OCI-M1 (cell line): ENCODE measurements at places on chromosomes 13 and 19.

- DNase-seq: peak; percentile 5
These were observed 172.9 kb downstream of the UGGT2 start for GRCh38 chr13:95880331-95880730.

GRCh38 chr13:41891119-41891518 is 69.8 kb downstream of the VWA8 start:
- DNase-seq: no peak

- no peak for DNase-seq
These were observed 23.0 kb upstream of the MYO16 start for GRCh38 chr13:108606424-108606823.

DNA sequence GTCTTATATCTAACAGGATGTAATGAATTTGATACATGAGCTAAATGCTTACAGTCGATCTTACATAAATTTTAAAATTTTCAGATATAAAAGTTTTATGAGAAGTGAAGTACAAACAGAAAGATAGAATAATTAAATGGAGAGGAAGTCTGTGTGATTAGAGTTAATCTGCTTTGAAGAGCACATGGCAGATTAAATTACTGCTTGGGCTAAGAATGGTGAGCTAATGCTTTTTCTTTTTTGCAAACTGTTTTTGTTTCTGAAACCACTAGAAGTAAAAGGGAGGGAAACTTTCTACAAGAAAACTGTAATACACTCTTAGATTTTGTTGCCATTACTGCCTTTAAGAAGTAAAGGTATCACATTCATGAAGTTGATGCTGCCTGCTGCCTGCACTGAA is 96.3 kb upstream of the SPRY2 start:
- DNase-seq: no peak

DNA sequence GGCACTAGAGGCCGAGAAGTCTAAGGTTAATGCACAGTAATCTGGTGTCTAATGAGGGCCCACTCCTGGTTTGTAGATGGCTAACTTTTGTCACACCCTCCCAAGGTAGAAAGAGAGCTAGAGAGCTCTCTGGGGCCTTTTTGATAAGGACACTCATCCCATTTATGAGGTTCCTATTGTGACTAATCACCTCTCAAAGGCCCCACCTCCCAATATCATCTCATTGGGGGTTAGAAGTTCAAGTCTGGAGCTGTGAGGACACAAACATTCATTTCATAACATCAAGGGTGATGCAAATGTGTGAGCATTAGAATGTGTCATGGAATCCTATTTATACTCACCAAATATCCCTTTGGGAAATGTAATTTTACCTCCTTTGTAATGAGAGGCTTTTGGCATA is 79.2 kb upstream of the SLC10A2 start:
- no peak for DNase-seq

DNA sequence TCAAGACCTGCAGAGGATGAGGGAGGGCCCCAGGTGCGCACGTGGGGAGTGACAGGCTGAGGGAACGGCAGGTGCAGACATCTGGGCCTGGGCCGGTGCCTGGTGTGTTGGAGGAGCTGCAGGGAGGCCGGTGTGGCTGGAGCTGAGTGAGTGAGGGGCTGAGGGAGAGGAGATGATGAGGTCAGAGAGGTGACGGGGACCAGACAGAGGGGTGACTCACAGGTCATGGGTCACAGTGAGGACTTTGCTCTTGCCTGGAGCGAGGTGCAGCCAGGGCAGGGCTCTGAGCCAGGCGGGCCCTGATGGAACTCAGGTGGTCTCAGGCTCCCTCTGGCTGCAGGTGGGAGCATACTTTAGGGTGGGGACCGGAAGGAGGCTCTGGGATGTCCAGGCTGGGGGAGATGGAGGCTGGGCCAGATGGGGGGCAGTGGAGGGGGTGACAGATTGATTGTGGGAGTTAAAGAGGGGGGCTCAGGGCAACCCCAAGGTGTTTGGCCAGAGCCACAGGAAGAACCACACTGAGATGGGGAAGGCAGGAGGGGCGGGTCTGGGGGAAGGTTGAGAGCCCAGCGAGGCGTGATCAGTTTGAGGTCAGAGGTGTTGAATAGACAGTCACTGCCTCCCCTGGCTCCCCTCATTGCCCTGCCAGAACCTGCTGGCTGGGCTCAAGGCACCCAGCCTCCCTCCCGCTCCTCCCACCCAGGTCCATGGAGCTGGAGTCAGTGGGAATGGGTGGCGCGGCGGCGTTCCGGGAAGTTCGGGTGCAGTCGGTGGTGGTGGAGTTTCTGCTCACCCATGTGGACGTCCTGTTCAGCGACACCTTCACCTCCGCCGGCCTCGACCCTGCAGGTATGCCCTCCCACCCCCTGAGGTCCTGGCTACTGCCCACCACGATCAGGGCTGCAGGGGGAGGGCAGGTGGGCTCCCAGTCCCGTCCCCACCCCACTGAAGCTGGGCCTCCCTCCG is 8.4 kb downstream of the ARHGAP33 start:
- DNase-seq: no peak

GRCh38 chr19:34316741-34317301 is 48.2 kb upstream of the GPI start:
- DNase-seq: no peak

- DNase-seq: no peak
These were observed 193.5 kb downstream of the PCDH17 start for GRCh38 chr13:57825066-57825465.

GRCh38 chr19:3515891-3516422 is 9.8 kb downstream of the FZR1 start:
- no peak for DNase-seq

GRCh38 chr13:65532231-65532630 is 1697.9 kb downstream of the PCDH9 start:
- DNase-seq: no peak

DNA sequence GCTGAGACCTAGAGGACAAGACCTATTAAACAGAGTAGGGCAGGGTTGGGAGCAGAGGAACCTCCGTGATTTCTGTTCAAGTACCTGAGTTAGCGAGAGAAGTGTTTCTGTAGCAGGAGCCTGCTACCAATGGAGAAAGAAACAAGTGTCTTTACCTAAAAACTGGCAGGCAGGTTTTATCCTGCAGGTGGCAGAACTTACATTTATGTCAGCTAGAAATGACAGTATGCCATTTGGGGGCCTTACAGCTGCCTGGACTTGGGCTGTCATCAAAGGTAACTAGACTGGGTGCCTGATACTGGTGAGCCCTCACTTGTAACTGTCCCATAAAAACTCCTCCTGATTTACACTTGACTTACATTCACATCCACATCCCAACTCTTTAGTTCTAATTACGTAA is 185.3 kb upstream of the MIR17HG start:
- DNase-seq: peak; percentile 45

DNA sequence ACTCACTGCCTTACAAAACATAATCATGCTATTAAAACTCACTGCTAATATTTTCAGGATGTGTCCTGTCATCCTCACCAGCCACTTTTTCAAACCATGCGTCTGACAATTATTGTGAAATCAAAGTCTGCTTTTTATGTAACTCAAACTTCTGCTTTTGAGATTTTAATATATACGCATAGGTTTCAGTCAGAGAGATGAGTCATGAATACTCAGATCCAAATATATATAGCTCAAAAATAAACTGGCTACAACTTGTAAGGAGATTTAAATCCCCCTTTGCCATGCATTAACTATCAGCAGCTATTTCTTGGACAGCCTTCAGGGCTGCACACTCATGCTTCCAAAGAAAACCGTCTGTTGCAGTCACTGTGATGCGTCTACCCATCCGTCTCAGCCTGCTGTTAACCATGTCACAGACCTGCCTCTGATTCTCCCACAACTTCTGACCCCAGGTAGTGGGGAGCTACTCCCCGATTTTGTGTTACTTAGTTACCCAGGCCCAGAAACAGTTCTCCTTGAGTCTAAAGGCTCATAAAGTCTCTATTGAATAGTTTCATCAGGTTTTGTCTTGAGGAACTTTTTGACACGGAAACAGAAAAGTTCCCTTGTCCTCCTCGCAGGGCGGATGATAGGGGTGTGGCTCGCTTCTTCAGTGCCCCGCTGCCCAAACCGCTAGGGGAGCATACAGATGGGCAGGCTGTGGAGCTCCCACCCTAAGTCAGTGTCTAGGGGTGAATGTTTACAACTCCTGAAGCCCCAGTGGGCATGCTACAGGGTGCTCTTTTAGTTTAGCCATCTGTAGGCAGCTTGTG is 33.8 kb upstream of the SGCG start:
- peak; percentile 52 for DNase-seq

GRCh38 chr19:58229255-58229639 is 533 bp downstream of the ZNF544 start:
- peak; percentile 81 for DNase-seq

DNA sequence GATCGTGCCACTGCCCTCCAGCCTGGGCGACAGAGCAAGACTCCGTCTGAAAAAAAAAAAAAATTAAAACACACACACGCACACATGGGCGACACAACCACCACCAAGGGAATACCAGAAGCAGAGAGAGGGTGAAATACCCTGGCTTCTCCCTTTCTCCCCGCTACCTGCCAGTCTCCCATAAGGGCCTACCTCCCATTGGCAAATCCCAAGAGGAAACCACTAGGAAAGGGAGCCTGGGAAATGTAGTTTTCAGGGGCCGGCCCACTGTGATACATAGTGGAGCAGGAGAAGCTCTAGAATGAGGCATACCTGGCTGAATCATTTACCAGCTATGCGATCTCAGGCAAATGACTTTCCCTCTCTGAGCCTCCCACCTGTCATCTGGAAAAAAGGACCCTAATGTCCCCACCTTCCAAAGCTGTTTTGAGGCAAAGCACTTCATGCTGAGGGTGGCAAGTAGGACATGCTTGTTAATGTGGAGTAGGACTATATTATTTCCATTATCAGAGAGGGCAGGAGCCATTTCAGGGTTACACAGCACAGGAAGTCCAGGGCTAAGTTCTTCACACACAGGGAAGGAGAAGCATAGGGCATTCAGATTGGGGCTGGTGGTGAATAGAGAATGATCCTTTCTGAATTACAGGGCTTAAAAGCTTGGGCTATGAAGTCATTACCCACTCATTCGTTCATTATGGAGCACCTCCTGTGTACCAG is 14.3 kb upstream of the HNRNPUL1 start:
- no peak for DNase-seq

DNA sequence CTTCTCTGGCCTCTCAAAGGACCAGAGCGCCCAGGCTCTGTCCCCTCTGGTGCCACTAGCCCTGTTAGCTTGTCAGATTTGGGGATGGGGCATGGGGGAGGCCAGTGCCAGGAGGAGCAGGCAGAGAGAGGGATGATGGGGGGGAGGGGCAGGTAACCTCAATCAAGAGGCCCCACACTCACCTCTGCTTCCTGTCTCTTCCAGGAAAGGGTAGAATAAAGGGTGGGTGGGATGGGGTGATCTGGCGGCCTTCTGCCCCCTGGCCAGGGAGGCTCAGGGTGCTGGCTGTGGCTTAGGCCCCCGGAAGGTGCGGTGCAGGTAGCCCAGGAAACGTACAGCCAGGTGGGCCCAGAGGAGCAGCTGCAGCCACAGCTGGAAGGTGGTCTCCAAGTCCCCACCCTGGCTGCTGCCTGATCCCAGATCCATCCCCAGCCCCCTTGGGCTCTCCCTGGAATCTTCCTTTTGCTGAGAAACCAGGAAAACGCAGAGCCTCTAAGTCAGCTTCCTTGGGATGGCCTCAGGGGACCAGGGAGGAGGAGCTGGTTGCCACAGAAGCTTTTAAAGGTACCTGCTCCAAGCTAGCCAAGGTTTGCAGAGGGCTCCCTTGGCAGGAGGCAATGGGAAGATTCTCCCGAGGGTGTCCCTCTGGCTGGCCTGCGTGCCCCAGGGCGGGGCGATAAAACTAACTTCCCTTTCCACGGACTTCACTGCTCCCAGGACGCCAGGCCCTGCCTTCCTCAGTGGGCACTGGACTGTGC is 5.3 kb downstream of the PRKACA start:
- DNase-seq: no peak

- no peak for DNase-seq
These were observed 96.1 kb downstream of the FRY start for GRCh38 chr13:32127691-32128090.

DNA sequence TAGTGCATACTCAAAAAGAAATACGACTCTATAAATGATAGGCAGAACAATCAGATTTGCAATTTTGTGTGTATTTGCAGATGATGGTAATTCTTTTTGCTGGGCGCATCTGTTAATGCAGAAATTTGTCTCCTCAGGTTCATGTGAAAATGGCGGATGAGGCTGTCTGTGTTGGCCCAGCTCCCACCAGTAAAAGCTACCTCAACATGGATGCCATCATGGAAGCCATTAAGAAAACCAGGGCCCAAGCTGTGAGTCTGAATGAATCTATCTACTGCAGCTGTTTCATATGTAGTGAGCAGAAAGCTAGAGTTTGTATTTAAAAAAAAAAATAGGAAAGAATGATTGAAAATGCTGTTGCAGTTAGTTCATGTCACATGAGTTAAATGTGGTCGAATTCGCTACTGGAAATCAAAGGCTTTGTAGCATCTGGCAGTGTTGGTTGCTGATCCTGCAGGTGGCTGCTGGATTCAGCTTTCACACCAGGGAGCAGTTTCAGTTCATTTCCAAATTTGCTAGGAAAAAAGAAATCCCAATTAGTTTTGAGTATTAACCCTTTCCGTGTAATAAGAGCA is 66.0 kb downstream of the PCCA start:
- DNase-seq: no peak

- DNase-seq: no peak
These were observed 53.1 kb downstream of the C13orf46 start for GRCh38 chr13:113920606-113921286.

DNA sequence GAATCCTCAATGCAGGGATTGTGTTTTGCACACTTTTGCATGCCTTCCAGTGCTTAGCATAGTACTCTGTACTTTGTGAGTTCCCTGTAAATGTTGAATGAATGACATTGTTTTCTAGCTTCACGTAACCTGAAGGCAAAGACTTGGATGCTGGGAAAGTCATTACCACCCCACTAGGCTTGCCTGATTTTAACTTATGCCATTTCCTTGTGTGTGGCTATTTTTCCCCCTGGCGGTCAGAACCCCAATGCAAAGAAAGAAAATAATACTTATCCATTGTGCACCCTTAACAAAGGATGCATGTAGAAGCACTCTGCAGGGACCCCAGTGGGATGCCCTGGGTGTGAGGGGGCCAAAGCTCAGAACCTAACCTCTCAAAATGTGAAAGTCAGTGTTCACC is 1.2 kb upstream of the ENOX1 start:
- DNase-seq: no peak

GRCh38 chr19:51020988-51021651 is 1.6 kb upstream of the KLK10 start:
- DNase-seq: peak; percentile 84

DNA sequence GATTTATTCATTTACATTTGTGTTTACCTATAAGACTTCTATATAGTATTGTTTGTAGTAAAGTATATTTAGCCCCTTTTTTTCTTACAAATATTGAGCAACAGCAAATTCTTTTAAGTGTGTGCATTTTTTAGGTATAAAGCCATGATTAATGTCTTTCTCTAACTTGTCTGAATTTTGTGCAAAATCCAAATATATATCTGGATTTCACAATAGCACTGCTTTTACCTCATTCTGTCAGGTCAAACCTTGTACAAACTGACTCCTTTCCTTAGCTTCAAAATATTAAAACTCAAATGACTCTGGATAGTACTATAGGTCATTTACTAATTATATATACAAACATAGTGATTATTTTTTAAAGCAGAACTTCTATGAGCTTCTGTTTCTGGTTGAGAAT is 563.0 kb upstream of the SPRY2 start:
- DNase-seq: no peak
